ENCODE measurements at places on chromosomes 2 and 18.

DNA sequence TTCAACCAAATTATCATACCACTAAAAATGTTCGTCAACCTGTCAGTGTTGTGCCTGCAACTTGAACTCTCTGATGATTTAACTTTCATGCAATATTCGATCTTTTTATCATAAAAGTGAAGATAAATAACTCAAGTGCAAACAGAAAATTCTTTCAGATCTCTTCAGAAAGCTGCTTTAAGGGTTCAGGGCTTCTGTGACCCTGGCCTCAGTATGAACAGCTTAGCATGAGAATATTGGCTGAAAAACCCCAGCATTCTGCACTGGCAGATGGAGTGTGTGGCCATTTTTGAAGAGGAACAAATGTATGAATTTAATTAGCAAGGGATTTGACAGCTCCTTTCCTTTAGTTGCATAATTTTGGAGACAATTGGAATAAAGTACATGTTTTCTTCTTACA, 851.4 kb upstream of the SOX11 start:
- DNase-seq = no peak

DNA sequence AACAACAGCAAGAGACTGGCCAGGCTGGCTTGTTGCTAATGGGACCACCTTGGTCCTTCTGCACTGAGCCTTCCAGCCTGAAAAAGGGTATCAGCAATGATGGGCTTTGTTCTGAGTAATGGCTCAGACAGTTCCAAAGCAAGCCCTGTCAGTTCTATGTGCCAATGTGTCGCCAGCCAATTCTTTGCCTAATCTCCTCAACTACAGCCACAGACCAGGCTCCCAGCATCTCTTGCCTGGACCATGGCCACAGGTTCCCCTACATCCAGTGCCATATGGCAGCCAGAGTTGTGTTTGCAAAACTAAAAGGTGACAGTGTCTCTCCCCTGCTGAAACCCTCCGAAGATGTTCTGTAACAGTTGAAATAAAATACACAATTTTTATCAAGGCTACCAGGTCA, 61.5 kb upstream of the TMEM177 start:
- no peak for DNase-seq

DNA sequence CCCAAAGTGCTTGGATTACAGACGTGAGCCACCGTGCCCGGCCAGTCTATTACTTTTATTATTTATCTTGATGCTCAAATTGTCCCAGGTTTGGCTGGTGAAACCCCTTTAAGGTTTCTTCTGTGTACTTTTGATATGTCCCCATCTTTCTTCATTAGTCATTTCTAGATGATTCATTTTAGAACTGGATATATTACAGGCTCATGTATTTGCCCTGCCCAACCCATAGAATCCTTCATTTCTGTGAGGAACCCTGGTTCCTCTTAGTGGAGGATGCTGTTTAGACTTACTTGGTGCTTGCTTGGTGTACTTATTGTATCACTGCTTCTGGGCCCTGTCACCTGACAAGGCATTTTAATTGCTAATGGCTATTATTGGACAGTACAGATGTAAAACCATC, 40.1 kb downstream of the KCMF1 start:
- DNase-seq = no peak

- DNase-seq = no peak
Observed at GRCh38 chr2:70477441-70477844, 76.2 kb downstream of the TGFA start.

DNA sequence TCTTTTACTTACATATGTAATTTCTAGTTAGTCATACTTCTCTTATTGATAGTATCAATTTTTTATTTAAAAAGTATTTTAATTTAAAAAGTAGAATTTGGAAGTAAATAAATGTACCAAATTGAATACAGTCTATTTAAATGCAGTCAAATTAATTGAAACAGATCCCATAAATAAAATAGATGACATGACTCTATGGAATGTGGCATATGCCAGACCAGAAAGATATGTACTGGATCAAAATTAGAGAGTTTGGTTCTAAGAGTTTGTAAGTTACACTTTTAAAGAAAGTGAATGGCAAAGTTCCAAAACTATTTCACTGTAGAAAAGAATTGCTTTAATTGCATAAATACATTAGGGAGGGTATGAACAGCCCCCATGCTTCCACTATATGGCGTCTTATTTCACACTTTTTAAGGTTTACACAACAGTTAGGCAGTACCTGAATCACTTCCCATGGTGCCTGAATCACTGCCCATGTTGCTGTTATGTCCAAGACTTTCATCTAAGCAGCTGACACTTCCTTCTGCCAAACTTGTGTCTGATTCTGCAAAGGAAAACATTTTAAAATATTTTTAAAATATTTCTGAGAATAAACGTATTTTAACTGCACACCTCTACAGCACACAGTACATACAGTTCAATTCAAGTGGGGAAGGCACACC, 25.2 kb downstream of the IFIH1 start:
- DNase-seq = no peak

DNA sequence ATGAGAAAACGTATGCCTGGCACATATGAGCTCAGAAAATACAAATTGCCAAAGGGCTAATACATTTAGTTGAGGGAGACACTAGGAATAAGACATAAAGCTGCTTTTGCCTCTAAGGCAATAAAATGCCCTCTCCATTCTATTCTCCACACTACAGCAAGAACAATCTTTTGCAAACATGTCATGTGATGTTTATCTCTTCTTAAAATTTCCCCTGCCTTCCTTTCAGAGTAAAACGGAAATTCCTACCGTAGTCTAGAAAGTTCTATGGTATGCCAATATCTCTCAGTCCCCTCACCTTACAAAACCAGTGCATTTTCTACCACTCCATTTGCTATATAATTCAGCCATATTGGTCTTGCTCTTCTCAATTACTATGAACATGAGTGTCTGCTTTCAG, 33.1 kb downstream of the C18orf54 start:
- DNase-seq = no peak

DNA sequence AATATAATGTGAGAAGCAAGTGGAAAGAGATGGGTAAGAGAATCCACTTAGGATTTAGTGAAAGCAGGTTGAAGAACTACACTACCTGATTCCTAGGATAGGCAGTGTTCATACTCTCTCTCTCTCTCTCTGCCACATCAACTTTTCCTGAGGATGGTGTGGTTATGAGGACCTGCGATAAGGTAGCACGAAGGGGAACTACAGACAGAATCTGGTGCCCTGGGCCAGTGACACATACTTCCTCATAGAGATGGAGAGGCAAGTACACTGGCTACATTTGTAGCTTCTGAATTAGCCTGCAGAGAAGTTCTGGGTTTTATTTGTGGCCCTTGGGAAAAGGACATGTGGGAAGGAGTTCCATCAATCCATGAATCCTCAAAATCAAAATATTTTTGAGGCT, 44.5 kb downstream of the PTH2R start:
- DNase-seq = no peak

DNA sequence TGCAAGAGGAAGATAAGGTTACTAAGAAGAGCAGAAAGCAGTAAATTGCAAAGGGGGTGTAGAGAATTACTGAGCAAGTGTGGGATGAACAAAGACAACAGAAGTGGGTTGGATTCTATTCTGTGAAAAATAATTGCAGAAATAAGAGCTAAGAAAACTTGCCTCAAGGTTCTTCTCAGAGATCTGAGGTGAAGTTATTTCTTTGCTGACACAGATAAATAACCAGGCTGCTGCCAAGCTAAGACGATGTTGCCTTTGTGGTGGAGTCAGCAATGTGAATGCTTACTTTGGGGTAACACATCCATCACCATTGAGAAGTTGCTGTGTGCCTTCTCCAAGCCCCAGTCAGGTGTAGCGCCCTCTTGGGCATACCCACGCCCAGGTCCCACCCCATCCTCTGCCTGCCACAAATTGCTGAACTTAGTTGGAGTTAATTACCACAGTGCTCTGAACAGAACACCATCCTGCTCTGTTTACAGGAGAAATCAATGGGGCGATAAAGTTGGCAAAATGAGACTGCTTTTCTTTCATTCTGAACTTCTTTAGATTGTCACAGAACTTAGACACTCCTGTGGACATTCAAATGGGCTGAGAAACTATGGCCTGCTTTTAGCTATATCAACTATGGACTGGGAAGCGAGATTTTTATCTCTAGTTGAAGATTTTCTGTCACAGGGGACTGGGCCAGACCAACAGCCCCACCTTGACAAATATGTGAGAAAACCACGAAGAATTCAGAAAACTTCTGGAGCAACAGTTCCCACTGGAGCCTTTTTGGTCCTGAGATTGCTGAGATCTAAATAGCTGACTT, 283.6 kb downstream of the TMX3 start:
- DNase-seq = no peak

DNA sequence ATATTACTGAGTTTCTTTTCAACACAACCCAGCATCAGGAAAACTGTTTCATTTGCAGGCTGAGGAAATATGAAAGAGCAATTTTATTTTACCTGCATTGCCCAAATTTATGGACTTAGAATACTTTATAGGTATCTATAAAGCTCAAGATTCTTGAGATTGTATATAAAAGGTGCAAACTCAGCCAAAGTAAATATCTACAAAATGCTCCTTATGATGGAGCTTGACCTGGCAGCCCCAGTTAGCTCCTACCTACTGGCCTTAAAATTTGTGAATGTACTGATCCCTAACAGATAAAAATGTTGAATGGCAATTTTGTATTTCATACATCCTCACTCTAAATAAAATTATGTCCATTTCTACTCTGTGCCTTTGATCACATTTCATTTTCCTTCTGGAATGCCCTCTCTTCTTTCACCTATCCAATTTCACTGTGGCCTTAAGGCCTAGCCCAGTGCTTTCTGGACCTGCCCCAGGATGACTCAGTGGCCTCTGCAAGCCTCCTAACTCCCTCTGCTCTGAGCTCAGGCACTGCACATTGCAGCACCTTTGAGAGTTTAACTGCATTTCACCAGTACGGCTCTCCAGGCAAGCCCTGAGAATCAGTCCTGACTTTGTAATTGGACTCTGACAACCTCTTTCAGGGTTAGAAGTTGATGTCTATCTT, 125.9 kb downstream of the ANTXR1 start:
- no peak for DNase-seq

DNA sequence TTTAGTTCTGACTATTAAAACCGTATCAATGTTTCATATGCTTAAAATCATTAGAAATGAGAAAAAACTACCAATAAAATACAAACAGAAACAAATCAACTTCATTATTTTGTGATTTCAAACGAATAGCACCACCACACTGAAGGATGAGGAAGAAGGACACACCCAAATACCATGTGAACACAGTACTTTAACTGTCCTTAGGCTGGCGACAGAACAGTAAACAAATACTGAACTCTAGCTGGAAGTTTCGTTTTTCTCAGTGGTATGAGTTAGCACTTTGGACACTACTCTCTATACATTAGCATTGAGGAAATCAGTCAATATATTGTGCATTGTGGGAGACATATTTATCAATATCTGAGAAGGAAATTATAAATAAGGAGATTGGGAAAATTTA, 202.4 kb upstream of the AGAP1 start:
- DNase-seq = no peak

- DNase-seq = no peak
Observed at GRCh38 chr2:142190805-142191204, 60.0 kb upstream of the LRP1B start.

- no peak for DNase-seq
Observed at GRCh38 chr2:157787364-157787938, 88.7 kb downstream of the ACVR1 start.

DNA sequence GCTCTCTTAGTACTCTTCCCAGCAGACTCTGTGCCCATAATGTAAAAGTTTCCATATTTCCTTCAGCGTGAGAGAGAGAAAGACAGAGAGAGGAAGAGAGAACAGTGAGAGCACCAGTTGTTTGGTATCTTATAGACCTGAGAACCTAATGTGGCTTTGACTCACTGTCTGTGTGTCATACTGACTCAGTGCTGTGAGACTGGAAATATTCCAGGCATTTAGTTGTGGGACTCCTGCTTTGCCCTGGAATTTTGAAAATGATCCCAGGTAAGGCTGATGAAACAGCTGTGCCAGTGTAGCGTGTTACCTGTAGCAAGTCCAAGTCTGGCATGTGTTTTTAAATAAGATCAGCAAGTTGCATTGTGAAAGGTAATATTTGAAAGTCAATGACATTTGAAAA, 87.9 kb upstream of the KCNH7 start:
- DNase-seq = no peak

DNA sequence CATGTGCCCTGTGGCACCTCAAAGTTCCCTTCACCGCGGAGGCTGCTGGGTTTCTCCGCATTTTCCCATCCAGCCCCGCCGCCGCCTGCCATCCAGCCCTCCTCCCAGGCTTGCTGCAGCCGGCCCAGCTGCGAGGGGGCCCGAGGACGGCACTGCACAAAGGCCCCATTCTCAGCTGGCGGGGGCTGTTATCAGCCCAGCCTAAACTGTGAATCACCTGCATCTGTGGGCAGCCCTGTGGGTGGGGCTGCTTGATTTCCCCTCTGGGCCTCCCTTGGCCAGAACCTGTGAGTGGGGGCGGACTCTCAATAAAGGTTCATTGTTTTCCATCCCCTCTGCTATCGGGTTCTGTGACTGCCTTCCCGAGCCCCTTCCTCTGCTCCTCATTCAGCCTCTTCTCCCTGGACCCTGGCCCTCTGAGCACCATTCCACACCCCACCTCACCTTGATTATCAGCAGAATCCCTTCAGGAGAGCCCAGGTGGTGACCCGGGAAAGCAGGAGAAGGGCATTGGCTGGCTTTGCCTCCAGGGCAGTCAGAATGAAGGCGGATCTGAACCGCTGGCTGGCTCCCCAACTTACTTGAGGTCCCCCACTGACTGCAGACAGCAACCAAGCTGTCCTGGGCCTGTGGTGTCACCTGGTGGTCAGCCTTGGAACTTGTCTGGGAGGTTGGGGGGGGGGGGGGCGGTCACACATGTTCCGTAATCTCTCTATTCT, 204.5 kb downstream of the ZFP36L2 start:
- DNase-seq = no peak

GRCh38 chr18:2471523-2471922, 99.8 kb downstream of the METTL4 start:
- DNase-seq = no peak

- no peak for DNase-seq
Observed at GRCh38 chr2:62672601-62673000, 32.9 kb upstream of the EHBP1 start.

- no peak for DNase-seq
Observed at GRCh38 chr2:17757321-17757720, 3.4 kb downstream of the GEN1 start.

DNA sequence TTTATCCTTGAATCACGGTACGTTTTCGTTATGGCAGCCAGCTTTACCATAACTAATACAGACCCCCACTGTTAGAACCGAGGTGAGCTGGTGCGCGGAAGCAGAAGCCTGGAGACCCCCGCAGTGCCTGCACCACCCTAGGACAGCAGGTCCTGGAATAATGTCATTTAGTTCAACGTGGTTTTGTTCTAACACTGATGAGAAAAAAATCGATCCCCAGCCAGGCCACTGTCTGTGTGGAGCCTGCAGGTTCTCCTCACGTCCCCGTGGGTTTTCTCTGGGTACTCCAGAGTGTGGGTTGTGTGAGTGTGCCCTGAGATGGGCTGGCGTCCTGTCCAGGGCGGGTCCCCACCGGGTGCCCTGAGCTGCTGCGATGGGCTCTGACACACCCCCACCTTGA, 69.9 kb upstream of the ST3GAL5 start:
- no peak for DNase-seq

GRCh38 chr2:236852100-236852976, 233.4 kb upstream of the COPS8 start:
- DNase-seq = no peak
